Left renal pelvis (tissue), 4 donors: ENCODE measurements at places on chromosomes 7 and 10.

GRCh38 chr10:103123282-103124024, 69.6 kb downstream of the NT5C2 start:
- no peak for DNase-seq

DNA sequence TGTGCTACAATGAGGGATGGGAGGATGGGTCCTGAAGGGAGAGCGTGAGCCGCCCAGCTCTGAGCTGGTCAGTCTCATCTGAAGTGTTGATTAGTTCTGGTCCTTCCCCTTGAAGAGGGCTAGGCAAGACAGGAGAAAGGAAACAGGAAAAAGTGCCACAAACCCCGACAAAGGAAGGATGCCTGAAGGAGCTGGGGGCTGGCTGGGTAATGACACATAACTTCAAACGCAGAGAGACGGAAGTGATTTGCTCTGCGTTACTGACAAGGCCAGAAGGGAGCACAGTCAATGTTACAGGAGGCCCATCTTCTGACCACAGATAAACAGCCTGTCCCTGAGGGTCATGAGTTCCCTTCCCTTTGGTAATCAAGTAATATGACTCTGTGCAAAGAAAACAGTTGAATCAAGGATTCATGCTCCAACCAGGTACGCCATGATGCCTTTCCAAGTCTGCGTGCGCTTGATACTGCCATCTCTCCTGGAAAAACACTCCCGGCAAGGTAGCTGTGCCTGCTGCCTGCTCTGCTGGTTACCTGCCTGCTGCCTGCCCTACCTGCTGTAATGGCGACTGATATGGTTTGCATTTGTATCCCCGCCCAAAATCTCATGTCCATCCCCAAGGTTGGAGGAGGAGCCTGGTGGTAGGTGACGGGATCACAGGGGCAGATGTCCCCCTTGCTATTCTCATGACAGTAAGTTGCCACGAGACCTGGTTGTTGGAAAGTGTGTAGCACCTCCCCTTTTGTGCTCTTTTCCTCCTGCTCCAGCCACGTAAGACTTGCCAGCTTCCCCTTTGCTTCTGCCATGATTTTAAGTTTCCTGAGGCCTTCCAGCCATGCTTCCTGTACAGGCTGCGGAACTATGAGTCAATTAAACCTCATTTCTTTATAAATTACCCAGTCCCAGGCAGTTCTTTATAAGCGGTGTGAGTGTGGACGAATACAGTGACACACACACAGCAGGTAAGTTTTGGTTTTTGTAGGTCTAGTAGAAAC, 57.9 kb downstream of the GRB10 start:
- no peak for DNase-seq

GRCh38 chr10:69335063-69335587, 56.8 kb downstream of the HK1 start:
- no peak for DNase-seq

- DNase-seq, result no peak
Observed at GRCh38 chr10:124605001-124605370, 139.2 kb downstream of the FAM53B start.

DNA sequence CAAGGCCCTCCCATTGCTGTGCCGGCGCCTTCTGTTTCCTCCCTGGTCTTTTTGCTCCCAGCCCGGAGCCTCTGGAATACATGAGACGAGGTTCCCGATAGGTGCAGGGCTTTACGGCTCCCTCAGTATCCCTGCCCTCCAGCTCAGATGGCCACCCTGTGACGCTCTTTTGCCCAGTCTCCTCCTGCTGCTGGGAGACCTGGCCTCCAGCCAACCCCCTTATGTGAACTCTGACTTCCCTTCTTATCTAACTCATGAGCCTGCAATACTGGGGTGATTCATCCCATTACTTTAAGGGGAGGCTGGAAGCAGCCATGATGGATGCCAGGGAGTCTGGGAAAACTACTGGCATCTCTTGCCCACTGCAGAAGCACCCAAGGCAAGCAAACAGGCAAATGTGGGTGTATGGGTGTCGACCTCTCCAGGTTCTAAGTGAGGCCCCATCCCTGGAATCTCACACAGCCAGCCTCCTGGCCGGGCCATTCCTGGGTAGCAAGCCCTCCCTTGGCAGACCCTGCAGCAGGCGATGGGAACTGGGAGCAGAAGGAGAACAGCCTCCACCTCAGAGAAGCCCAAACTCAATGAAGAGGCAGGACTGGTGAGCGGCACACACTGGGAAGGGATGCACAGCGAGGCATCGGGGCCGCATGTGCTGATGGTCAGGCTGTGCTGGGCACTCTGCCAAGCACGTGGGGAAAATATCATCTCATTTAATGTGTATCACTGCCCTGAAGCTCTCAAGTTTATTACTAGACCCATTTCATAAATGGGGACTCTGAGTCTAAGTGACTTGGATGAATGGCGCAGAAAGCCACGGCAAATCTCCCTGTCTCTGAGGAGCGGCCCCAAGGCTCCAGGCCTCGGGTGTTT, 97.5 kb downstream of the FAM53B start:
- DNase-seq, result no peak

GRCh38 chr7:134613623-134614347, 32.9 kb upstream of the BPGM start:
- DNase-seq, result no peak

DNA sequence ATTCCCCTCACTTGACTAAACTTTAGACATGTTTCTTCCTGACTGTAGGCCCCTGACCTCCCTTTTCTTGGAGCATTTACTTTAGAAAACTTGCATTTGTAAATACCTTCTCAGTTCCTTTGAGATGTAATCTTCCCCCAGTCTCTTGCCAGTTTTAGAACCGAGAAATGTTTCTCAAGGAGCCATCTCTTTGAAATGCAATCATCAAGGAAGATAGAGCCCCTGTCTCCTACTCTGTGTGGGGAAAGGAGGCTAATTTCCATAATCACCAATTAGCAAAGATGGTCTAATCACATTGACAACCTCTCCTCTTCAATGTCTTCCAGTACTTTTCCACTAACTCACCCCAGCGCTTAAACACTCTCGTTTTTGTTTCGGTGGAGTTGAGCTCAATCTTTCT, 70.0 kb upstream of the SMIM30 start:
- DNase-seq, result no peak

- DNase-seq, result no peak
Observed at GRCh38 chr10:72673280-72673679, 18.7 kb upstream of the MCU start.

GRCh38 chr7:138616085-138616484, 85.1 kb downstream of the SVOPL start:
- no peak for DNase-seq

DNA sequence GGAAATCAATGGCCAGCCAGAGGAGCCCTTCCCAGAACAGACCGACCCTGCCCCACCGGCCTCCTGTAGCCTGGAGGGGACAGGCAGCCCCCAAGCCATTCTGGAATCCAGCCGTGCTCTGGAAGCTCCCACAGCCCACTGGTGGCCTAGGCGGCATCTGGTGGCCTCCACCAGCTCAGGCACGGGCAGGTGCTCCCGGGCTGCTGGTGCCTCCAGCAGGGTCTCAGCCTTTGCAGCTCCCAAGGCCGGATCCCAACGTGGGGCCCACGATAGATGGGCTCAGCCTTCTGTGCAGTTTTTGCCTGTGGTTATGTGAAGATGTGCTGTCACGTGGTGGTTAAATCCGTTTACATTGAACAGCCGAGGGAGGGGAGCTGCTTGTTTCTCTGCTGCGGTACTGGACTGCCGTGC, 44.4 kb downstream of the JAKMIP3 start:
- no peak for DNase-seq

DNA sequence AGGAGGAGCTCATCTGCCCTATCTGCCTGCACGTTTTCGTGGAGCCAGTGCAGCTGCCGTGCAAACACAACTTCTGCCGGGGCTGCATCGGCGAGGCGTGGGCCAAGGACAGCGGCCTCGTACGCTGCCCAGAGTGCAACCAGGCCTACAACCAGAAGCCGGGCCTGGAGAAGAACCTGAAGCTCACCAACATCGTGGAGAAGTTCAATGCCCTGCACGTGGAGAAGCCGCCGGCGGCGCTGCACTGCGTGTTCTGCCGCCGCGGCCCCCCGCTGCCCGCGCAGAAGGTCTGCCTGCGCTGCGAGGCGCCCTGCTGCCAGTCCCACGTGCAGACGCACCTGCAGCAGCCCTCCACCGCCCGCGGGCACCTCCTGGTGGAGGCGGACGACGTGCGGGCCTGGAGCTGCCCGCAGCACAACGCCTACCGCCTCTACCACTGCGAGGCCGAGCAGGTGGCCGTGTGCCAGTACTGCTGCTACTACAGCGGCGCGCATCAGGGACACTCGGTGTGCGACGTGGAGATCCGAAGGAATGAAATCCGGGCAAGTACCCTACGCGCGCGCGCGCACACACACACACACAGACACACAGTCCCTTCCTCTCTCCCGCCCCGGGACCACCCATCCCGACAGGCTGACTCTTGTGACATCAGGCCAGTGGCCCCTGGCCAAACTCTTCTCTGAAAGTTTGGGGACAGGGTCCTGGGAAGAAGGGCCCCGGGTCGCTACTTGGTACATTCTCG, 538 bp downstream of the TRIM8 start:
- DNase-seq, result no peak

GRCh38 chr10:132503581-132504421, 33.8 kb upstream of the INPP5A start:
- DNase-seq, result no peak
